Stimulated activated CD8-positive, alpha-beta memory T cell treated with anti-CD3 and anti-CD28 coated beads, Interleukin-4, amount 100 ng/mL, for 1 hour (primary cell): ENCODE measurements at places on chromosomes 1 and 21.
A peak's percentile ranks its signal among the peaks of the same experiment; 100 is the strongest.

GRCh38 chr1:90200646-90201205 lies 205.8 kb downstream of the ZNF326 start:
- DNase-seq: no peak

GRCh38 chr21:19326531-19327319 lies 923.1 kb upstream of the TMPRSS15 start:
- DNase-seq: no peak

DNA sequence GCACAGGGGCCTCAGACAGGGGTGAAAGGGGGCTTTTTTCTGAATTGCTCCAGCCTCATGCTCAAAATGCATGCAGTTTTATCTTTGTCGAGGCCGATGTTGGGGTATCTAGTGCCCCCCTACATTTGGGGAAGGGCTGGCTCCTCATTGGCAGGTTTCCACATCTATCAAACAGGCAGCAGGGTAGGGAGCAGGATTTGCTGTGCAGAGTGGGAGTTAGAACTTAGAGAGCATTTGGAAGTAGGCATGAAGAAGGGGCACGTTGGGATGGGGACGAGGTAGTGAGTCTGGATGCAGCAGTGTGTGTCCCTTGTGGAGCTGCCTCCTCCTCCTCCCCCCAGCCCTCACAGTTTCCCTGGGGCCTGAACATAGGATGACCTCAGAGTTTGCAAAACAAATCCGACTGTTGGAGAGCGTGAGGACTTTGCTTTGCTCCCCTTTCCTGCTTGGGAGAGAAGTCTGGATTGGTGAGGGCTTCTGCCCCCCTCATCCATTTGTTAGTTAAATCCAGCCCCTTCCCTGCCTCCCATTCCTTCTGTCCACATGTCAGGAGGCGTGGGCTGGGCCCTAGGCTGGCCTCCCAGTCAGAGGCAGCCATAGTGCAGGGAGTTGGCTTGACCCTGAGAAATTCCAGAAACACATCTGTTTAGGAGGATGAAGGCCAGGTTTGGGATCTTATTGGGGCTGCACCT lies 36.9 kb upstream of the GPR37L1 start:
- no peak for DNase-seq

- no peak for DNase-seq
Observed at GRCh38 chr1:1021920-1022259, 2.0 kb downstream of the AGRN start.

DNA sequence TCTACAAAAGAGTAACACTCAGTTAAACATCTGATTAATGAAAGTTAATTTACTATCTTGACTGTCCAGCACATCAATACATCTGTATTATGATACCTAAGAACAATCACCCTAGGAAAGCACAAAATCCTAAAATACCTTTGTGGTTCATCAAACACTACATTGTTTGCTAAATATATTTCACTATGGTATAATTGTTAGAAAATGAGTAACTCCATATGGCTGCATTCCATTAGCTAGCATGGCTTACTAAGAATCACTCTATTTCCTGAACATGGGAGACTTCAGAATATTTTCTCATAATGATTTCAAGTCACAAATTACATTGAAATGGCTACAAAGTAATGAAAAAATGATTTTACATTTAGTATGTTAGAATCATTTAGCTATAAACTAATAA lies 12.5 kb downstream of the TRMT1L start:
- DNase-seq: no peak

- DNase-seq: no peak
Observed at GRCh38 chr1:27967884-27968466, 8.2 kb downstream of the XKR8 start.

- no peak for DNase-seq
Observed at GRCh38 chr1:231274119-231274825, 33.3 kb downstream of the GNPAT start.

DNA sequence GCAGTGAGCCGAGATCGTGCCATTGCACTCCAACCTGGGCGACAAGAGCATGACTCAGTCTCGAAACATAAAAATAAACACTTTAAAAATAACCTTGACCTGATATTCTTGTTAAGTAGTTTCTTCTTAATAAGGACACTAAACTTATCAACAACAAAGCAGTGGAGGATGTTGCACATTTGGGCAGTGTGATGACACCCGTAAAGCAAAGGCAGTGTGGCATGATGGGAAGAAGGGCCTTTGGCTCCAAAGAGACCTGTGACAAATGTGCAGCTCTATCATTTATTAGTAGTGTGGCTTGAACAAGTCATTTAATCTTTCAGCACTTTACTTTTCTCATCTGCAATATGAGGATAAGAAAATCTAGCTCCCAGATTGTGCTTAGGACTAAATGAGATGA lies 348.0 kb upstream of the PLD5 start:
- no peak for DNase-seq

DNA sequence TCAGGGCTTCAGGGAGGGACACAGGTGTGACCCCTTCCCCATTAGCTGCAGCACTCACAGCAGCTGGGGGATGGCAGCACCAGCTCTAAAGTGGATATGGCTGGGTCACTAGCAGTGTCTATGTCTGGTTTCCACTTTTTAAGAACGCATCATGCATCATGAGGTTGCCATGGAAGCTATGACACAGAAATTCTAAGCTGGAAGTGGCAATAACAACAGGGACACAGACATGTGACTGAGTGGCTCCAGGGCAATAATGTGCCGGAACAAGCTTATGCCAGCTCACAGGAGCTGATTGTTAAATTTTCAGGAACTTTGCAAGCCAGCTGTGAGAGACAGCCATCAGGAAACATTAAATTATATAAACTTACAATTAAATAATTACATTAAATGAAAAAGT lies 51.2 kb upstream of the NFASC start:
- DNase-seq: no peak

DNA sequence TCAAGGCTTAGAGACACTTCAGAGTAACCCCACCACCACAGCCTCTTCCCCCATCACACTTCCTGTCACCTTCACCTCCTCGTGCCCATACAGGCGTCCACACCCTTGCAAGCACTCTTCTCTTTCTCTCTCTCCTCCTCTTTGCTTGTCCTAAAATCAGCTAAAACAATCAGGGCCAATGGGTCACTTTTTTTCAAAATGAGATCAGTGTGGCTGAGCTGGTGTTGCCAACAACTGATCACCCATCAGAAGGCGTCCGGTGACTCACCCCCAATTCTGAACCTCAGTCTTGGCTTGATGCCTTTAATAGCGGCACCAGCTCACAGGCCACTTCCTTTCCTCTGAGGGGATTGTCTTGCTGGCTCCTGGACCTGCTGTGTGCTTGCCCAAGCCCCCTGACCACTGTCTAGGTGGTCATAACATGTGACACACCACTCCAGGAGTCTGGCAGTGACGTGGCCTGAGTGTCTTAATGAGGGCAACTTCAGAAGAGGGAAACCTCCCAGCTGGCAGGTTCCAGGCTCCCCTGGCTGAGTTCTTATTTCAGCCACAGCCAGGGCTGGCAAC lies 1.6 kb downstream of the DRAXIN start:
- DNase-seq: no peak

DNA sequence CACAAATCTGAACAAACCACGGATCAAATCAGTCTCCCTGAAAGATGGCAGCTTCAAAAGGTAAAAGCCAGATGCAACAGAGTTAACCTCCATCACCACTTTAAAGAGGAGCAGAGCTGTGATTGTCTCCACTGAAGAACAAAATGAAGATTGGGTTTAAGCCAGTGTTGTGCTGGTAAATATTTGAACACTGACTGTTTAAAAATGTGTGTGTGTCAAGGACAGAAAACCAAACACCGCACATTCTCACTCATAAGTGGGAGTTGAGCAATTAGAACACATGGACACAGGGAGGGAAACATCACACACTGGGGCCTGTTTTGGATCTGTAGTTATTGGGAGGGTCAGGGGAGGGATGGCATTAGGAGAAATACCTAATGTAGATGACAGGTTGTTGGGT lies 83.9 kb downstream of the ST6GALNAC5 start:
- no peak for DNase-seq

DNA sequence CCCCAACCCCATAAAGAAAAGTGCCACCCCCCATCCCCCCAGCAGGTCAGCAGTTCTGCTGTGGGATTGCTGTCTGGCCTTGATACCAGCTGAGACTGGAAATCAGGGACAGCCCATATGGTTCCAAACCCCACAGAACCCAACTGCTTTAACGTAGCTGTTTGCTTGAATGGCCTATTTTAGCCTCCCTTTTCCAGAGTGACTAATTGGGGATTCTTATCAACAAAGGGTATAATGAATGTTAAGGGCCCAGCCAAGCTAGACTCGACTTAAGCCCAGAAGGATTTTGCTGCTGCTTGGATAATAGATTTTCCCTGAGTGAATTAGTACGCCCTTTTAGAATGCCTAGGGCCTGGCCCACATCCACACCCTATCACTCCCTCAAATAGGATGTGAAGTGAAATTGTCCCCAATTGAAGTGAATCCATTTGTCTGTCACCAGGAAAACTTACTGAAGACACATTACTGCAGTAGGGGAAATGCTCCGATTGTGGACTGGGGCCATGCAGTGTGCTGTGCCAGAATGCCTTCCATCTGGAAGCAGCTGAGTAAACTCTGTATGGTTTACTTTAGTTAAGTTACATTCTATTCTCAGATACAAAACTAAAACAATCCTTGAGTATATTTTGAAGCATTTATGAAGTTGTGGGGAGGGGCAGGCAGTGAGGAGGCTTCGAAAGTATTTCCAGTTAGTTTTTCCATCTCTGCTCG lies 156.9 kb downstream of the DHRS3 start:
- no peak for DNase-seq

DNA sequence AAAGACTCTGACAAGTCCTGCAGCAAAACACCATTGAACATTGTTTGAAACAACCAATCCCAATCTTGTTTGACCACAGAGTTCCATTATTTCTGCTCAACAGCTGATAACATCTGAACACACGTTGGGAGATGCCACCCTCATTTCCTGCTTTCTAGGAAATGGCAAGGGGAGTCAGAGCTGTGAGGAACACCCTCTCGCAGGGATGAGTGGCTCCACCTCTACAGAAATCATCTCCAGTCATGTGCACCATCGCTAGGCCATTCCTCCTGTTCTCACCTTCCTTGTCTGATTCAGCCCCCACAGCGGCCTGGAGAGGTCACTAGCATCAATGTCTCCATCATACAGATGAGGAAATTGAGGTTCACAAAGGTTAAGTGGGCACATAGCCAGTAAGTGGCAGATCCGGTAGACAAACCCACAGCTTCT lies 22.4 kb upstream of the RUNX3 start:
- DNase-seq: no peak

GRCh38 chr1:239228451-239228850 lies 157.9 kb upstream of the CHRM3 start:
- no peak for DNase-seq

GRCh38 chr1:21869620-21870121 lies 57.6 kb downstream of the LDLRAD2 start:
- DNase-seq: no peak

DNA sequence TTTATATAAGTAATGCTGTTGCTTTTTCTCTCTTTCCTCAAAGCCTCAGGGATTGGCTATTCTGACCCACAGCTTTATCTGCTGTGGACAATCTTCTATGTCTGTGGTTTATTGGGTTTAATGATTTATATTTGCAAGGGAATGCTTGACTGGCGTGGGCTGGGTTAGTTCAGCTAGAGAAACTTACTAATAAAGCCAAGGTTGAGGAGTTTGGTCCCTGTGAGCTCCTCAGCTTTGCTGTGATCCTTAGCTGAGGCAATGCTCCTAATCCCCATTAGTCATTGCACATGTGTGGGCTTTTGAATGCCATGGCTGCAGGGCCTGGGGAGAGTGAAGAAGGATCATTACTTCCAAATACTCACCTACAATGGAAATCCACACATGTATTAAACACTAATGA lies 179.3 kb downstream of the ZNF326 start:
- DNase-seq: no peak

DNA sequence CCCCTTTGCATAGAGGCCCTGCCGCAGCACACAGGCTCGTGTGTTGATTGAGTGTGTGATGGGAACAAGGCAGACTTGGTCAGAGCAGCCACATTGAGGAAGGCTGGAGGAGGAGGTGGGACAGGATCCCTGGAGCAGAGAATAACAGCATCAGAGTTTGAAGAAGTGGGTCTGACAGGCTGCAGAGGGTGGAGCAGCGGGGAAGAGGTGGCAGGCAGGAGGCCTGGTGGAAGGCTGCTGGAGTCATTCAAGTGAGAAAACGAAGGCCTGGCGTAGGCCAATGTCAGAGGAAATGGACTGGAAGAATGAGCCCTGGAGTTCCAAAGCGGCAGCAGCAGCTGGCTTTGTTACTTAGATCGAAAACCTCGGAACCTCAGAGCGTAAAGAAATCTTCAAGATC lies 115.0 kb upstream of the GRIK3 start:
- no peak for DNase-seq

- peak; percentile 23 for DNase-seq
Observed at GRCh38 chr1:28199328-28200233, 23.1 kb upstream of the PTAFR start.

GRCh38 chr1:79110749-79111148 lies 104.2 kb upstream of the ADGRL4 start:
- DNase-seq: no peak

- no peak for DNase-seq
Observed at GRCh38 chr1:70990469-70991253, 57.0 kb downstream of the PTGER3 start.

DNA sequence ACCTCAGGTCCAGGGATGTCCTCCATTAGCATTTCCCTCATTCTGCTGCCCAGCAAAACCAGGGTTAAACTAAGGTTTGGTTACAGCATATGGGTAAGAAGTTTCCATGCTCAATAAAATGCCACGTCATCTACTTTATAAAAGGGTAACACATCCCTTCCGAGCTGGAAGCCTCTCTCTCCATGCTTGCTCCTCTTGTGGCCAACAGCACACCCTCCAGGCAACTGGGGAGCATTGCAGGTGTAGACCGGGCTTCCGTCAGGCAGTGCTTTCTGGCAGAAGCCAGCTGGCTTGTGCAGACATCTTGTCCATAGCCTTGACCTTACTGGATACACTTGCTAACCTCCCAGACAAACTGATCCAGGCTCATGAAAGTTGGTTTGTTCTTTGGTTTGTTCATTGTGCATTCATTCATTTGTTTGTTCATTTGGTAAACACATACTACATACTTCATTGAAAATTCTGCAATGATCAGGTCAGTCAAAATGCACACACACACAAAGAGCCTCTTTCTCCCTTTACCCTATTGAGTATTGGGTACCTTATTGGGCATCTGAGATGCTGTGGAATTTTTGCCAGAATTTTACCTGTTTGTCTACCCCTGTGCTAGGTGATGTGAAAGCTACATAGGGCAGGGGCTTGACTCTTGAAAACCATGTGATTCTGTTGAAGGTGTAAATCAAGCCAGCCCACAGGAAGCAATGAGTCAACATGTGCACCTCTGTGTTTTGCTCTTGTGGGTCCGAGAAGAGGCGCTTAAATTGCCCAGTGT lies 422.8 kb downstream of the CAMTA1 start:
- DNase-seq: no peak

- peak; percentile 57 for DNase-seq
Observed at GRCh38 chr1:221712776-221713431, 29.0 kb downstream of the DUSP10 start.

DNA sequence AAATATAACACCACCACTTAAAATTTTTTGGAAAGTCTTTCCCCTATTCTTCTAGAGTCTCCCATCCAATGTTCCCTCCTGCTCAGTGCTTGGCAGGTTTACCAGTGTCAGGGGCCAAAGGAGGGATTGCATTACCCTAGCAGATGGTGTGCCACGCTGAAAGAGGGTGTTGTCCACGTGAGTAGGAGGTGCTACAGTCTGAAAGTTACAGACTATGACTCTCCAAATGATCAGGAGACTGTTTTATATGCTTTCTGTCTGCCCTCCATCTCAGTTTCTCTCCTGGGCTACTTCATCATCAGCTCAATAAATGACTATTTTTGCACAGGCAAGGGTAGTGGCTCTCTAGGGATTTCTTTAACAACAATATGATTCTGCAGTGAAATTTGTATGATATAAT lies 31.3 kb upstream of the ANGPTL7 start:
- DNase-seq: no peak
